SK-N-SH (cell line): ENCODE measurements at places on chromosomes 1 and 21. TPM values are rescaled to one million over a fixed set of nuclear protein-coding genes. Genes with fewer than 3 reads are reported as not detected.

DNA sequence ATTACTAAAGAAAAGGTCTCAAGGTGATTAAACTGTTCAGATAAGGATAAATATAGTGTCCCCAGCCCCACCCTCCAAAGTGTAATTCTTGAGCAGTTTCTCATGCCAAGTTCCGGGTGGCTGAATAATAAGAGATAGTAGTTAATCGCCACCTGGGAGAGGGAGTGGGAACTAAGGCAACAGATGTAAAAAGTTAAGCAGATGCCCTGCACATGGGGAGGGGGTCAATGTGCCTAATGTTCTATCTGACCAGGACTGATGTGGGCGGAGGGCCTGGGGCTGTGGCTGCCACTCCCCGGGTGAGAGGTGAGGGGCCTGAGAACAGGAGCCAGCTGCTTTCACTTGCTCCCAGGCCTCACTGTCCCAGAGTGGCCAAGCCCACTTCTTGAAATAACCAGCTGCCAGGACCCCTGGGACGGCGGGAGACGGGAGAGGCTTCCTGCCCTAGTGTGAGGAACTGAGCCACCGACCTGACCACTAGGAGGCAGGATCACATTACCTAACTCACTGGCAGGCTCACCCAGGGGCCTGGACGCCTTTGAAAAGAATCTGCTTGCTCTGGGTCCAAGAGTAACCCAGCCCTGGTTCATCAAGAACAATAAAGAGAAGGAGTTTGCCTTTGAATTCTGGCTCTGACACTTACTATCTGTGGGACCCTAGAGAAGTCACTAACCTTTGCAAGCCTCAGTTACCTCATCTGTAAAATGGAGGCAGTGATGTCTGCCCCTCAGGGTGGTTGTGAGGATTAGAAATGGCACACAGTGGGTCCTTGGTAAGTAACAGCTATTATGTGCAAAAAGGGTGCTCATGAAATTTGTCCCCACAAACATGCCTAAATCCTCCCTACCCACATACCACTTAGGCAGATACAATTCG, 179.2 kb downstream of the ATG4C start:
- peak; percentile 66 for DNase-seq

DNA sequence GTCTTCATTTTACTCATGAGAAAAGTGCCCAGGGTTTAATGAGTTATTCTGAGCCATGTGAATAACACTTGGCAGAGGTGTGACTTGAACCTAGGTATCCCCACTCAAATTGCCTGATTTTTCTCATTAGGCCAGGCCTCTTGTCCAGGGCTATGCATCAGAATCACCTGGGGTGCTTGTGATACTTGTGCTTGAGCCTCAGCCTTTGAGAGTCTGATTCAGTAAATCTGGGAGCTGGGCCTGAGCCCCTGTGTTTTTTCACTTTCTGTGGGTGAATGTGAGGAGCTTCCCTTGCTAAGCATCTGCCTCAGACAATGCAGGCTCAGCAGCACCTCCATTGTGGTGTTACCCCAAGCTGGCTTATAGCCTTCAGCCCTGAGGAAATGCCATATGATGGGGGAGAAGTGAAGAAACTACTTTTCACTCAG, 127.1 kb downstream of the S1PR1 start:
- DNase-seq, result no peak

DNA sequence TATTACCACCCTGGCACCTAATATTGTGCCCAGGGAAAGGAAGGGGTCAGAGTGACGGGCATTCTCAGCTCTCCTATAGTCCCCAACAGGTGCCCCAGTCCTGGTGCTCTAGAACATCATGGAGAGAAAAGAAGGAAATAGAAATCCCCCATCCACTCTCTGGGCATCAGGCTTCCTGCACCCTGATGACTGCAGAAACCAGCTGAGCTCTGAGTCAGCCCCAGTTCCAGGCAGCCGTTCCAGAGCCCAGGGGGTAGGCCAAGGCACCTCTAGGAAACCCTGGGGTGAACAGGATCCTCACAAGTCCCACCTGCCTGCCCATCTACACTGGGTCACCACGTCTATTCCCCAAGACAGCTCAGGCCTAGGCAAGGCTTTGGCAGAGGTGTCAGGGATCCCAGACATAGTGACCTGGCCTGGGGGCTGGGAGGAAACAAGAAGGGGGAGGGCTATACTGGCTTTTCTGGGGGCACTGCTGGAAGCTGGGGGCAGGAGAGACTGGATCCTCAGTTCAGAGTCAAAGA, 709 bp downstream of the NECTIN4 start:
- no peak for DNase-seq

COL6A1 gene
- polyA plus RNA-seq, result 37.3 and 107 TPM in 2 replicates

NGF gene
- 53.7 and 75.8 TPM in 2 replicates for polyA plus RNA-seq

DNA sequence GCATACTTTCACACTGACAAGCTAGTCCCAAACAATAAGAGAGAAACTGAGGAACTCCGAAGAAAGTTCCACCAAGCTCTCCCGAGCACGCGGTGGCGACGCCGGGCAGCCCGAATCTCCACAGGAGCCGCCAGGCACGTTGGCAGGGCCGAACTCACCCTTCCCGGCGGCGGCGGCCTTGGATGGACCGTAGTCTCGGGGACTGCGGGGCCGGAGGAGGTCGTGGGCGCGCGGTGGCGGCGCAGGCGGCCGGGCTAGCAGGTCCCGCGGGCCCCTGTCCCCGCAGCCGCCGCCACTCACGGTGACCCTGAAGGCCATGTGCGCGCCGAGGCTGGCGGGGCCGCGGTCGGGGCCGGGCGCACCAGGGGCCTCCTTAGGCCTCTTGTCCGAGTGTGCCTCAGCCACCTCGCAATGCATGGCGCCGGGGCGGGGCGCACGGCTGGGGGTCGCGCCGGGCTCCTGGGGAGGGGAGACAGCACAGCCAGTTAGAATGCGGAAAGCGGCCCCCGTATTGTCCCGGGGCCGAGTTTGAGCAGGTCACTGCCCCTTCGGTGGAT, 1.2 kb downstream of the GLIS1 start:
- DNase-seq, result peak; percentile 63

- peak; percentile 59 for DNase-seq
These were observed 506 bp downstream of the JUN start for GRCh38 chr1:58783090-58783992.

DNA sequence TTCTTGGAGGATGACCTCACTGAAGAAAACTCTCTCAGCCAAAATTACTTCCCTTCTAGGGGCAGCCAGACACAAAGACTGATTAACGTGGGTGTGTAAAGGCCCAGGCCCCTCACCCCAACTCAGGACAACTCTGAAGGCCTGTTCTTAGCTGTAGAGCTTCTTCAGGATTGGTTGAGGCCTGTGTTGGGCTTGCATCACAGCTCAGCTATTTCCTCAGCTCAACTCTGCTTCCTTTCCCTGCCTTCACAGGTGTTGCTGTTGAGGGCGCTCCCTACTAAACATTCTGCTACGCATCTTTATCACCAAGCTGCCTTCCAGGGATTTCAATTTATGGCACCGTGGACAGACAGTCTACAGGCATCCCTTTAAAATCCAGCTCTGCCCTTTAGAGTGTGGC, 36.8 kb downstream of the MAB21L3 start:
- DNase-seq, result no peak

GRCh38 chr1:240946926-240947325, 335.0 kb upstream of the GREM2 start:
- DNase-seq, result peak; percentile 42

GRCh38 chr1:86472152-86472551, 3.4 kb downstream of the CLCA1 start:
- no peak for DNase-seq

GRCh38 chr1:36667256-36667655, 184.5 kb upstream of the CSF3R start:
- no peak for DNase-seq

- DNase-seq, result no peak
These were observed 91.5 kb downstream of the IER5 start for GRCh38 chr1:181179987-181180365.

EFNA1 gene
- polyA plus RNA-seq, result 14.4 and 15.3 TPM in 2 replicates

SPTA1 gene
- not detected in 2 replicates for polyA plus RNA-seq

DNA sequence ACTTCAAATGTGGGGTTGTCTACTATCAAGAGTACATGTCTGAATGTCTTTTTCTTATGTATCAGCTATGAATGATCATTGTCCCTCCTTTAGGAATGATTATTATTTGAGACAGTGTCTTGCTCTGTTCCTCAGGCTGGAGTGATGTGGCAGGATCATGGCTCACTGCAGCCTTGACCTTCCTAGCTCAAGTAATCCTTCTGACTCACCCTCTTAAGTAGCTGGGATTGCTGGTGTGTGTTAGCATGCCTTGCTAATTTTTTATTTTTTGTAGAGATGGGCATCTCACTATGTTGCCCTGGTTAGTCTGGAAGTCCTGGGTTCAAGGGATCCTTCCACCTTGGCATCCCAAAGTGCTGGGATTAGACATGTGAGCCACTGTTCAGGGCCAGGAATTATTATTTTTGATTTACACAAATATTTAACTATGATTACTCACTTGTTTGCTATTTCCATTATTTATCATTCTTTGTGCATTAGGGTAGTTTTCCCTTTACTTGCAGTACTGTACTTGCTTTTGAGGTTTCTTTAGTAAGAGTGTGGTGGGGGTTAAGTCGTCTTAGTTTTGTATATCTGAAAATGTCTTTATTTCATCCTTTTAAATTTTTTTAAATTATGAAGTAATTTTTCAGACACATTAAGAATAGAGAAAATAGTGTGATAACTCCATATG, 12.8 kb downstream of the S100A7 start:
- no peak for DNase-seq

- no peak for DNase-seq
These were observed 195.6 kb upstream of the C1orf105 start for GRCh38 chr1:172224871-172225270.

GRCh38 chr21:15520811-15521643, 208.8 kb upstream of the USP25 start:
- peak; percentile 8 for DNase-seq

- DNase-seq, result no peak
These were observed 142.5 kb downstream of the DHRS3 start for GRCh38 chr1:12475530-12475934.

POU3F1 gene
- not detected in 2 replicates for polyA plus RNA-seq

DNA sequence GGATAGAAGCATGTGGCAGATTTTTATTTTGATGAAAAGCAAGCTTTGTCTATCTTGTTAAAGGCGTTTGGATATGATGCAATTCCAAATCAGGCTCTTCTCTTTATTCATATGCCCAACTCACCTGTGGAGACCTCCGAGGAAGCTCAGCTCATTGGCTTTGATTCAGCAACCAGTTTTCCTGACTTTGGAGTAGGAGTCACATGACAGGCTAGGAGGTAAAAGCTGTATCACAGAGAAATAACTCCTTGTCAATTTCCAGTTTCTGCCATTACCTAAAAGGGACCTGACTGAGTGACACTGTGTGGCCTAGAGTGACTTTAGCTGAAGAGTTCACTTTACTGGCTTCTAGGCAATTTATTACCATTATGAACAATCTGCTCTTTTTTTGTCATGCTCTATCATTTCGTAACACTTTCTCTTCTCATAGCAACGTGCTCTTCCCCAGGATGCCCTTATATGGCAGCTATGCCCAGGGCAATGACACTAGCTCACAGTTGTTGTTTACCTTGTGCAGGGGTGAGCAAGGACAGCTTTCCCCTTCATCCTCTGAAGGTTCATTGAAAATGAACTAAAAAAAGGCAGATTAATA, 107.2 kb downstream of the KCNK1 start:
- no peak for DNase-seq

DNA sequence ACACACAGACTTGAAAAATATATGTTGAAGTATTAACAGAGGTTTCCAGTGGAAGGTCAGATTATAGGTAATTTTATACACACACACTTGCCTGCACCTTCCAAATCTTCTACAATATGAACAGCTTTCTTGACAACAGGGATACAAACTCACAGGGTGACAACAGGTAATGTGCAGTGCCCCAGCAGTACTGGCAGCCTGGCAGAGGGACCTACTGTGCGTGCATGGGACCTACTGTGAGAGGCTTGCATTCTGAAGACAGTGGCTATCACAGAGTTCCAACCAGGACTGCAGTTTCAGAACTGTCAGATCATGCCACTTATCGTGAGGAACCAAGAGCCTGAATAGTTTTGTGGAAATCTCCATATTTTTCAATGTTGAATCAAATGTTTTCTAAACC, 3.8 kb downstream of the SCYL3 start:
- no peak for DNase-seq

FUBP1 gene
- 64.1 and 95.7 TPM in 2 replicates for polyA plus RNA-seq

- DNase-seq, result no peak
These were observed 3.3 kb downstream of the PFDN2 start for GRCh38 chr1:161114556-161114955.
